Suppressor macrophage treated with lipopolysaccharide for 4 hours (primary cell): ENCODE measurements at places on chromosomes 12 and 14.

DNA sequence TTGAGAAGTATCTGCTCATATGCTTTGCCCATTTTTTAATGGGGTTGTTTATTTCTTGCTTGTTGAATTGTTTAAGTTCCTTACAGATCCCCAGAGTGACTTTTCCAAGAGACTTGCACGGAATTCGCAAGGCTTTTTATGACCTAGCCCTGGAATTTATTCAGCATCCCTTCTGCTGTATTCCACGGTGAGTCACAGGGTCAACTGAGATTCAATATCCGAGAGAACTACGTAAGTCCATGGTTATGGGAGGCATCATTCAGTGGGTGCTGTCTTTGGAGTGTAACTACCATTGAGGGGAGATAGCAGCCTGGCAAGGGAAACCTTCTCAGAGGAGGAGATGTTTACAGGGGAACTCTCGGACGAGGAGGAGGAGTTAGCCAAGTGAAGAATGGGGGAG, 20.9 kb upstream of the GPRC5A start:
- DNase-seq, result no peak

- peak; percentile 26 for DNase-seq
Observed at GRCh38 chr12:26319511-26319910, 124.1 kb downstream of the SSPN start.

DNA sequence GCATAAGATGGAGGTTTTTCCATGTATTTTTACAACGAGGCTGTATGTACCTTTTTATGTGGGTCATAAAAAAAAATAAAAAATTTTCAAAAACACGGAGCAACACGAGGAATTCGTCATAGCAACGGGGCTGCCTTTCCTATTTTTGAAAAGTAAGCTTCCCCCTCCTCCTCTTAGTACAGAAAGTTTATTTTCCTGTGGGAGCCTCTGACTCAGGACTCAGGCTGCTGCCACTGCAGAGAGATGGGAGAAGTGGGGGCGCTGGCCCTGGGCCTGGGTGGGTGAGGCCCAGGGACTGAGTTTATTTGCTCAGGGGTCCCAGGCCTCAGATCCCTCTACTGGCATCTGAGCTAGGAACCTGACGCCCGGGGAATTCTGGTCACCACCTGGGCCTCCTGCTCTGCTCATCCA, 10.2 kb upstream of the CMKLR1 start:
- no peak for DNase-seq

DNA sequence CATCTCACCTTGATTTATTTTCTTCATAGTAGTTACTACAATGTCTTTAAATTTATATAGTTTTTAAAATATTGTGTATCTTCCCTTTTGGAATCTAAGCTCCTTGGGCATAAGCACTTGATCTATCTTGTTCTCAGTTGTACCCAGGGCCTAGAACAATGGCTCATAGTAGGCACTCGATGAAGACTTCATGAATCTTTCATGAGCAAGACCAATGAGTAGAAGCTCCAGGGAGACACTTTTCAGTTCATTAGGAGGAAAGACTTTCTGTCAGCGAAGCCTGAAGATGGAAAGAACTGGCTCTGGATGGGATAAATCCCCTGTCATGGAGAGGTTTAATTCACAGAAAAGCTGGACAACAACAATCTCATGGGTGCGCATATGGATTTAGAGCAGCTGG, 140.2 kb upstream of the CRY1 start:
- no peak for DNase-seq

- DNase-seq, result no peak
Observed at GRCh38 chr14:30291216-30291615, 267.7 kb upstream of the G2E3 start.

DNA sequence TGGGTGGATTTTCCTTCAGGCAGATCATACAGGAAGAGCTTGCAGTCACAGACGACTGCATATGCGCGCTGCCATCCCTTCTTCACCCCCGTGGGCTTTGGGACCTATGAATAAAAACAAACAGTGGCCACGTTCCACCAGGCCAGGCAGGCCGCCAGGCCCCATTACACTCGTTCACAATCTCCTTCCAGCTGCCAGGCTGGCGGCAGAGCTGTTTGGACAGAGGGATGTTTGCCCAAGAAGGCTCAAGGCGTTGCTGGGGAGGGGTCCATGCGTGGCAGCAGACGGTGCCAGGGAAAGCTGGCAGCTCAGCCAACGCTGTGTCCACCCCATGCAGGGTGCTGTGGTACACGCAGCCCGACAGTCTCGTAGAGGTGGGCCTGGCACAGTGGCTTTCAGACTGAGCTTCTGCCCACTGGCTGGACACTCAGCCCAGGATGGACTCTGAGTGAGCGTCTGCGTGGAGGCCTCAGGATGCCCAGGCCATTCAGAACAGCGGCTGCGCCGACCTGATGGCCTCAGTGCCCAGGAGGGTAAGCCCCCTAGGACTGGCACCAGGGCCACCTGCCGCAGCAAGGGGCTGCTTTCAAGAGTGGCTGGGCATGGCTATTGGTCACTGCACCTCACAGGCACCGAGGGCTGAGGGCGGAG, 27.5 kb downstream of the AMN start:
- DNase-seq, result no peak

DNA sequence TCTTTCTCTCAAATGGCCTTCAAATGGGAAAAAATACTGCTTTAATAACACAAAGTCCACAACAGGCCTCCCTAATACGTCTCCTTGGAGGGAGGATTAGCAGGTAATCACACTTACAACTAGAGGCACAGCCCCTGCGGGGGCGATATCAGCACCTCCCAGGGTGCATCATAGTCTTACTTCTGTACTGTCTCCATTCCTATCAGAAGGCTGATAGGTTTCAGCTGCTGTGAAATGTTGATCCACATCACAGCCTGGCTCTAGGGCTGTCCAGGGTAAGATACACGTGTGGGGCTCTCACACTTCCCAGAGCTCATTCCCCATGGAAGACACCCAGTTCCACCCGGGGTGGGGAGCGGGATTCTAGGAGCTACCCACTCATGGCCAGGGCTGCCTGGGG, 139.1 kb upstream of the SFSWAP start:
- DNase-seq, result no peak

DNA sequence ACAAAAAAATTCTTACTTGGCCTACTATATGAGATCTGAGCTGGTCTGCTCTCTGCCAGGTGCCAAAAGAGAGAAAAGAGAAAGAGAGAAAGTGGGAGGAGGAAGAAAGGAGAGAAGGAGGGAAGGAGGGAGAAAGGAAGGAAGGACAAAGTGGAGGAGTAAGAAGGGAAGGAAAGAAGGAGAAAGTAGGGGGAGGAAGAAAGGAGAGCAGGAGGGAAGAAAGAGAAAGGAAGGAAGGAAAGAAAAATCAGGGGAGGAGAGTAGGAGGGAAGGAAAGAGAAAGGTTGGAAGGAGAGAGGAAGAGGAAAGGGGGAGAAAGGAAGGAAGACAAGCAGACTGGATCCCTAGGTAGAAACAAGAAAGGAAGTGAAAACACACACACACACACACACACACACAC, 96.8 kb downstream of the RPS29 start:
- DNase-seq, result no peak

- no peak for DNase-seq
Observed at GRCh38 chr12:65787056-65787865, 37.0 kb upstream of the HMGA2 start.

GRCh38 chr12:94173660-94174265, 25.4 kb downstream of the PLXNC1 start:
- no peak for DNase-seq

DNA sequence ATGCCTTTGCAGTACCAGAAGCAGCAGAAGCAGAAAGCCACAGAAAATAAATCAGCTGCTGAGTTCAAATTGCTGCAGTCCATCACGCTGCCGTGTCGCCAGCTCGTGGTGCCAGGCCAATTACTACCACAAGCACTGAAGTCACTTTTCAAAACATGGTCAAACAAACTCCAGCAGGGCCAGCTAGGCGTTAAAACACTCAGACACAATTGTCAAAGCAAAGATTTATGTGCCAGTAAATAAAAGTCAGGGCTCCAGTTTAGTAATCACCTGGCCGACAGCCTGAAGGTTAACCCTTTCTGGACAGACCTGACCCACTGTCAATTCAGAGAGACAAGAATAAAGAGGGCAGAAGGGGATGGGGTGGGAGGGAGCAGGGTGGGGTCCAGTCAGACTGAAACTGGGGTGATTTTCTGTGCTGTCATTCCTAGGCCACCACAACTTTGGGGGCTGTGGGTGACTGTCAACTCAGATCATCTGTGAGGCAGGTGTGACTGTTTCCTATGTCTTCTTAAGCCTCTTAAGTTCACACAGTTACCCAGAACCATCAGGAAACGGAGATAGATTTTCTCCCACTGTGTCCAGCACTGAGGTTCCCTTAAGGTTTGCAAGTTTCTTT, 109.8 kb upstream of the FUT8 start:
- DNase-seq, result no peak

DNA sequence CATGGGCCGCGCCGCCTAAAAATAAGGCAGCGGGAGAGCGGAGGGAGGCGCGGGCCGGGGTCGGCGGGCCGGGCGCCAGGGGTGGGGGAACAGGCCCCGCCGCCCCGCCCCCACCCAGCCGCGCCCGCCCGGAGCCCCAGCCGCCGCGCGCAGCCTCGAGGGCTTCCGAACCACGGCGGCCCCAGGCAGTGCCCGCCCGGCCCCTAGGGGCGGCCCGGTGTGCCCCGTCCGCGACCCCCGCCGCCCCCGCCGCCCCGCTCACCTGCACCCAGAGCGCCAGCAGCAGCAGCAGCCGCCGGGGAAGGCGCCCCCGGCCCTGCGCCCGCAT, 519 bp downstream of the JAG2 start:
- DNase-seq, result no peak

- DNase-seq, result no peak
Observed at GRCh38 chr12:98935847-98936246, 290.8 kb downstream of the APAF1 start.

DNA sequence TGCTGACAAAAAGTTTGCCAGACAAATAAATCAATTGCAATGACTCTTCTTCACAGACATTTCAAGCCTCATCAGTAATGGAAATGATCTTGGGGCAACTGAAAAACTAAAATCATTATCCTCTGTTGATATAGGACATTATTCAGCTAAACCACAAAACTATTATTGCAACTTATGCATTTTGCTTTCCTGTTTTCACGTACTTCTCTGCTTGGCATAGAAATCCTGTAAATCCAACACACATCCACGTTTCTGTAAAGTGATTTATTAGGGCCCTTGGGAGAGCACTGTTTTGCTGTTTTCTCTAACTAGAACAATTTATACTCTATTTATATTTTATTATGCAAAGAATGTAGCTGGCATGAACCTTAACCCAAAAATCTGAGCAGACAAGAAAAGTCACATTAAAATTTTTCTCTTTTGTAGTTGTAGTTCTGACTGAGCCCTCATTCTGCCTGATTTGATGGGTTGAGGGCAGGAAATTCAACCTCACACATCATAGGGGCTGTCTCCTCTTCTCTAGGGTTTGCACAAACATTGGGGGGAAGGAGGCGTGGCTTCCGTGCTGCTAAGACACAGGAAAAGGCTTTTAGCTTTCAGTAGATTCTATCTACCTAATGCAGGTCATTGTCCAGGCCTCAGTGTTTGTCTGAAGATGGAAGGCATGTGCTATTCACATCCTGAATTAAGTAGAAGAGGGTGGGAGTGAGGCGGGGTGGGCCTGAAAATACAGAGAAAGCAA, 11.5 kb upstream of the NUP107 start:
- no peak for DNase-seq

GRCh38 chr12:2779281-2779680, 15.5 kb upstream of the FKBP4 start:
- peak; percentile 60 for DNase-seq

GRCh38 chr12:112810235-112810917, 18.8 kb downstream of the RPH3A start:
- DNase-seq, result no peak

DNA sequence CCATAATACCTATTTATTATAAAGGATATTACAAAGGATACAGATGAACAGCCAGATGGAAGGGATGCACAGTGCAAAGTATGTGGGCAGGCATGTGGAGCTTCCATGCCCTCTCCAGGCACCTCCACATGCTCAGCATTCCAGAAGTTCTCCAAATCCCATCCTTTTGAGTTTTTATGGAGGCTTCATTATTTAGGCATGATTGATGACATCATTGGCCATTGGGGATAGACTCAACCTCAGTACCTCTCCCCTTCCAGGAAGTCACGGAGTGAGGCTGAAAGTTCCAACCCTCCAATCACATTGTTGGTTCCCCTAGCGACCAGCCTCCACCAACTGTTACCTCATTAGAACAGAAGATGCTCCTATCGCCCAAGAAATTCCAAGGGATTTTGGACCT, 156.4 kb downstream of the ATP23 start:
- no peak for DNase-seq

DNA sequence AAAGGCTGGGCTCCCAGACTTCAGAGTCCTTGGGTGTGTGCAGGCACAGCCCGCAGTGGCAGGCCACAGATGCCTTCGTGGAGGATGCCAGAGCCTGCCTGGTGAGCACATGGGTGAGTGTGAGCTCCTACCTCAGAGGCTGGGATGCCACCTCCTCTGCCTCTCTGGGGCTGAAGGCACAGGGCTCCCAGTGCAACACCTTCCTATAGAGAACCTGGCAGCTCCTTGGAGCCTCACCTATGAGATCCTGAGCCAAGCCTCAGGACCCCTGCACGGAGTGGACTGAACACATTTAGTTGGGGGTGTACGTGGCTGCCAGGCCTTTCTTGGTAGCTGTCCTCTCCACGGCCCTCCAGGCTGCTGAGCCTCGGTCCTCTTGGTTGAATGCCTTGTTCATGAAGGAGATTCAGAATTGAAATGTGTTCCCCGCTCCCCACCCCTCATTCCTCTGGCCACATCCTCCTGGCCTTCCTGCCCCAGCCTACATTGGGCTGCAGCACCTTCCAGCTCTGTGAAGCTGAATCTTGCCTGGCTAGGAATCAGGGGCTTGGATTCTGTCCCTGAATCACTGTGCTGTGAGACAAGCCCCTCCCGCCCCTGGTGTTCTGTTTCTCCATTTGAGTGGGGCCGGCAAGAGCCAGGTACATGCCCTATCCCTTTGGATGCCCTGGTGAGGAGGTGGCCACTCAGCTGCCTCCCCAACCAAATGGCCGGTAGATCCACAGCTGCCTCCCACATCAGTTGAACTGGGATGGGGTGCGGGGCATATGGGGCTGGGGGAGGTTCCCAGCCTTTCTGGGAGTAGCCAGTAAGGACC, 38.7 kb upstream of the TRAF3 start:
- no peak for DNase-seq

DNA sequence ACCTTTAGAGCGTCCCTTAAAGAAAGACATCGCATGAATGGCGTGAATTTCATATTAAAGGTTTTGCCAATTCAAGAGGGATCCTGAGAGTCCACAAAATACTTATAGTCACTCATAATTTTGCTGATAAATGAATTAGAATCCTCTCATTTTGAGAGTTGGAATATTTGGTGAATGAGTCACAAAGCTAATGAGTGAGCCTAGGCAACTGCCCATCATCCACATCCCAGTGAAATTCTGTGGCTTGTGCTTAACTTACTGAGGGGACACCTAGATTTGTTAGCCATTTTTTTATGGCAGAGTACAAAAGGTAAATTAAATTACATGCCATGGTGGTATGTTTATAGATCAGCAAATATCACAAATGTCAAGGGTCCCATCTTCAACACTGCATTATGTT, 12.7 kb upstream of the NOXRED1 start:
- no peak for DNase-seq
